ENCODE measurements at places on chromosomes 16 and 17.

DNA sequence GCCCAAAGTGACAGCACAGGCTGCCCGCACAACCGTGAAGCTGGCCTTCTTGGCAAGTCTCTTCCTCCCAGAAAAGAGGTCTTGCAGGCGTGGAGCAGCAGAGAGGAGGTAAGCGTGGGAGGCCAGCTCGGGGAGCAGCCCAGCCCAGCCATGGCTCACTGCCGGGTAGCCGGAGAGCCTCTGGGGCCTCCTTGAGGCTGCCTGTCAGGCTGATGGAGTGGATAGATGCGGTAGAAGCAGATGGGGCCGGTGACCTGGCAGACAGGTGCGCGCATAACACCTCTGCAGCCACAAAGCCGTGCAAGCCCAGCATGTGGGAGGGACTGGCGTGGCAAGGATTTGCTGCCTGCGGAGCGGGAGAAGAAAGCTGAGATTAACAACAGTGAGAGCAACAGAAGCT, 17.1 kb upstream of the DOK4 start:
- no peak for DNase-seq

DNA sequence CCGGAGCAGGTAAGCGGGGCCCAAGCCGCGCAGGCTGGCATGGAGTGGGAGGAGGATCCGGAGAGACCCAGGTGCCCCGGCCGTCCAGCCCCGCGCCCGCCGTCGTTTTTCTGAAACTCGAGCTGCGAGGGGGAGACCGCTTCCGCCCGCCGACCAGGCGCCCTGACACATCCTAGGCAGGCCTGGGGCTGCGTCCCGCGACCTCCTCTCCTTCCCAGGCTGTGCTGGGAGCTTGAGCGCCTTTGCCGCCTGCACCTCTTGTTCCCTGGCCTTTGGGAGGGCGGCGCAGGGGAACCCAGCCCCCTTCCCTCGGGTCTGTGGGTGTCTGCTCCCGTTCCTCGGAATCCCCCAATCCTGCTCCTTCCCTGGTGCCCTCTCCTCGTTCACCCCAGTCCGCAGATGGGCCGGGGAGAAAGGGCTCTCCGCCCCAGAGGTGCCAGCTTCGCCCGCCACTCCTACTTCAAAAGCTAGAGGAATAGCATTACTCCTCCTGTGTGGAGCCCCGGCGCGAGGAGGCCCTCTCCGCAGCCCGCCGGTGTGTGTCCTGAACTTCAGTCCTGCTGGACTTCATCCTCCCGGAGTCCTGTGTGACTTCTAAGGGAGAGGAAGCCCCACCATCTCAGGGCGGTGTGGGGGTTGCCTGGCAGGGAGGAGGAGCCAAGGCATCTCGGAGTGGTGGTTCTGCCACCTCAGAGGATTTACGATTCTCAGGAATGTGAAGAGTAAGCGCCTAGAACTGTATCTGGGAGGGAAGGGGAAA, 1.0 kb downstream of the NHERF1 start:
- DNase-seq, result no peak

- no peak for DNase-seq
Observed at GRCh38 chr16:88524973-88525662, 45.1 kb upstream of the ZC3H18 start.

DNA sequence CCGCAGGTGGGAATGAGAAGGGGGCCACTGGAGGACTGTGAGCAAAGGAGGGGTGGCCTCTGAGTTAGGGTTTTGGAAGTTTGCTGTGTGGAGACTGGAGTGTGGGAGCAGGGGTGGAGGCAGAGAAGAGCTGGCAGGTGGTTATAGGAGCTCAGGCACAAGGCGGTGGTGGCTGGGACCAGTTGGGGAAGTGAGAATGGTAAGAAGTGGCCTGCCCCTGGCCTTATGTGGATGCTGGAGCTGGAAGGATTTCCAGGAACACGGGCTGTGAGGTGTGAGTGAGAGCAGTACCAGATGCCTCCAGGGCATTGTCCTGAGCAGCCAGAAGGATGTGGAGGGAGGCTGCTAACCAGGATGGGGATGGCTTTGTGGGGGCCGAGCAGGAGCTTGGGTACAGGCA, 277.2 kb downstream of the SNX29 start:
- no peak for DNase-seq

- DNase-seq, result no peak
Observed at GRCh38 chr16:12152740-12153139, 176.2 kb downstream of the SNX29 start.

DNA sequence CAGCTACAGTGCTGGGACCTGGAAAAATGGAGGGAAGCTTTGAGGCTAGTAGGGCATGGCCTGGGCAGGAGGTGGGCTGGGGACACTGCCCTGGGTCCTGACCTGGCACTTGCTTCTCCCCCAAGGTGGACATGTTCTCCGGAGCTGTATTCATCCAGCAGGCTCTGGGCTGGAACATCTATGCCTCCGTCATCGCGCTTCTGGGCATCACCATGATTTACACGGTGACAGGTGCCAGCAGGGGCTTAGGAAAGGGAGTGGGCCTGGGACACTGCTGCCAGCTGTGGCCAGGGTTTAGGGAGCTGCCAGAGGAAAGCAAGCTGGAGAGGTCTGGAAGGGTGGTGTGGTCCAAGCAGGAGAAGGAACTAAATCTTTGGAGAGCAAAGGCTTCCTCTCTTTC, 3.1 kb downstream of the SLC5A2 start:
- DNase-seq, result no peak

DNA sequence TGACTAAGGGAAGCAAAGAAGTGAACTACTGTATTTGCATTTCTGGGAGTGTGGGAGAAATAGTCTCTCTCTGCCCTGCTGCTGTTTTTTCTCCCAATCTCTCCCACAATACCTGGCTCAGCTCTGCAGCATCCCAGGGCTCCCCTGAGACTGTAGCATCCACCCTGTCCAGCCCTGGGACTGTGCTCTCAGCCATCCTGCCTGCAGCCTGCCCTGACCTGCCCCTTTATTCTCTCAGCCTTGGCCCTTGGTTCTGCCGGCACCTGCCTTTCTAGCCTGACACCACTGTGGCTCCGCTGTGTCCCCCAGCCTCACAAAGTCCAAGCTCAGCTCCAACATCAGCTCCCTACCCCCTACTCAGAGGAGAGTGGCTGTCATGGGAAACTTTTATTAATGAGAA, 1.9 kb downstream of the PDILT start:
- DNase-seq, result no peak

DNA sequence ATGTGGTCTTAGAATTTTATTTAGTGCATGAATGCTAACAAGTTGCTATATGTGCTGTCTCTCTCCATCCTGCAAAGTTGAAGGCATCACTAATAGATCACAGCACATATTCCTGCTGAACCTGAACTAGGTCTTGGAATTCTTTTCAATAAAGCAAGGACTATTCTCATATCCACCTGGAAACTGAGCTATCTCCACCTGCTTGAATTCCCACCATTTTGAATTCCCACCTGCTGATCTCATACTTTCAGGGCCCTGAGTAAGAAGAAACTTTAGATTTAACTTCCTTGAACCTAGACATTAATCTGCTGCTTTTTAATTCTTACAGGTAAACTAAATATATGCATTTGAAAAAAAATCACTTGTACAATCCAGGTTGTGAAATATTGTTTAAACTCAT, 445.3 kb upstream of the CCL2 start:
- no peak for DNase-seq

DNA sequence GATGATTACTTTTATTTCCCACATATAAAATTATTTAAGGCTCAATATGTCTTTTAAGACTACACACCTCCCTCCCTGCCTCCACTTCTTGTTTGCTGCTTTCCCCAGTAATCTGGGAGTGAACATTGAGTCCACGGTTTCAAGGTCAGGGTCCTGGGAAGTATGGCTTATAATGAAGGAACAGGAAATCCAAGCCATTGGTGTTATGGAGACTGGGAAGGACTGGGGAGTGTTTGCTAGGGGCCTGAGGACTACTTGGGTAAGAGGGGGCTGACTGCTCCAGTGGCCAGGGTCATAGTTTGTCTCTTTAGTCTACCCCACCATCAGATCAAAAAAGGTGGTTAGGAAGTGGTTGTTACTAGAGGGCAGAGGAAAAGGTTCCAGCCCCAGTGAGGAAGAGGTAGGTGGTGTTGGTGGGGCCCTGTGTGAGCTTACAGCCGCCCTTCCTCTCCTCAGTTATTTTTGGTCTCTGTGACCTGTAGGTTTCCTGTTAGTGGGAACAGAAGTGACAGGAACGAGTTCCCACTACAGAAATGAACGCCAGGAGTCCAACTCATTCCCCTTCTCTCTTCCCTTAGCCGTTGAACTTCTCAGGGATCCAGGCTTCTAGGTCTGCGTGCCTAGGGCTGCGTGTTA, 742 bp upstream of the SLC16A13 start:
- DNase-seq, result no peak

DNA sequence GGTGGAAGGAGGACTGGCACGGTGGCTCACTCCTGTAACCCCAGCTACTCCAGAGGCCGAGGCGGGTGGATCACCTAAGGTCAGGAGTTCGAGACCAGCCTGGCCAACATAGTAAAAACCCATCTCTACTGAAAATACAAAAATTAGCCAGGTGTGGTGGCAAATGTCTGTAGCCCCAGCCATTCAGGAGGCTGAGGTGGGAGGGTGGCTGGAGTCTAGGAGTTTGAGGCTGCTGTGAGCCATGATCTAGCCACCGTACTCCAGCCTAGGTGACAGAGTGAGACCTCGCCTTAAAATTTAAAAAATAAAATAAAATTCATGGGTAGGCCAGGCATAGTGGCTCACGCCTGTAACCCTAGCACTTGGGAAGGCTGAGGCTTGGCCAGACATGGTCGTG, 1.2 kb upstream of the RPH3AL start:
- DNase-seq, result no peak

DNA sequence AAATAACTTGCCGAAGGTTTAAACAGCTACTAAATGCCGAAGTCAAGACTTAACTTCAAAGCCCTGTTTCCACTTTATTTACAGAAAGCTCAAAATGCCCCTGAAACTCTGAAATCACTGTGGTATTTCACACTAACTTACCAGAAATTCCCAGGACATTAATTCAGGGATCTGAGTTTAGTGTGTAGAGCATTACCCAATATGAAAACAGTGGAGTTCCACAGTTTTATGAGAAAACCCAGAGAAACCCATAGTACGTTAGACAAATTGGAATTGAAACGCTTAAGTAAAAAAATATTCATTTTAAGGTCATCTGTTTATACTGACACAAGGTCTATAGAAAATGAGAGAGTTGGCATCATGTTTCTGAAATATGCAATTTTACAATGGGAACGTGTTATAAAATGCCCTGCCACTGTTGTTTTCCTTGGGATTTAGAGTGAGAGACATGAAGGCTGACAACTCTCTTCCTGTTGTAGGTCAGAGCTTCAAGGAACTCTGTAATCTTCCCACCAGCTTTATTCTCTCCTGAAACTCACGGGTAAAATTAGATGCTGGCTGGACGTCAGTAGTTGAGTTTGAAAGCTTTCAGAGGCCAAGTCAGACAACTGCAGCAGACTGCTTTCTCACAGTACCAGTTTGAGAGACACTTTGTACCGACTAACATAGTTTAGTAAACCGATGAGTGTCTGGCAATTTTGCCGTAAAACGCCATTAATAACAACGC, 139.4 kb upstream of the TBX2 start:
- DNase-seq, result no peak

GRCh38 chr17:2057175-2057759, 2.4 kb downstream of the HIC1 start:
- DNase-seq, result no peak

DNA sequence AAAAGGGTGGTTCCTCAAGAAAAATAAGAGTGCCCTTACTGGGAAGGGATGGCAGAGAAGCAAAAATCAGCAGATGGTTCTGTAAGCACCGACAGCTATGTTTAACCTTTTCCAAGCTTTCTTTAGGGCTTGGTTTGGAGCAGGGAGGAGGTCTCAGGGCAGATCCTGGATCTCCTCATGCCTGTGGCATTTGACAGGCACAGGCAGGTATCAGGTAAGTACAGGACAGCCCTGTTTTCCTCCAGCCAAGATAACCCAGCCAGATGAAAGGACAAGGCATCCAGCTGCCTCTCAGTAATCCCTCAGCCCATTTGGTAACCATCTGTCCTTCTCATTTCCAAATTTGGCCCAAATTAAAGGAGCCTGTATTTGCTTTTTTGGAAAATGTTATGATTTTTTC, 141.5 kb downstream of the TOX3 start:
- DNase-seq, result no peak

DNA sequence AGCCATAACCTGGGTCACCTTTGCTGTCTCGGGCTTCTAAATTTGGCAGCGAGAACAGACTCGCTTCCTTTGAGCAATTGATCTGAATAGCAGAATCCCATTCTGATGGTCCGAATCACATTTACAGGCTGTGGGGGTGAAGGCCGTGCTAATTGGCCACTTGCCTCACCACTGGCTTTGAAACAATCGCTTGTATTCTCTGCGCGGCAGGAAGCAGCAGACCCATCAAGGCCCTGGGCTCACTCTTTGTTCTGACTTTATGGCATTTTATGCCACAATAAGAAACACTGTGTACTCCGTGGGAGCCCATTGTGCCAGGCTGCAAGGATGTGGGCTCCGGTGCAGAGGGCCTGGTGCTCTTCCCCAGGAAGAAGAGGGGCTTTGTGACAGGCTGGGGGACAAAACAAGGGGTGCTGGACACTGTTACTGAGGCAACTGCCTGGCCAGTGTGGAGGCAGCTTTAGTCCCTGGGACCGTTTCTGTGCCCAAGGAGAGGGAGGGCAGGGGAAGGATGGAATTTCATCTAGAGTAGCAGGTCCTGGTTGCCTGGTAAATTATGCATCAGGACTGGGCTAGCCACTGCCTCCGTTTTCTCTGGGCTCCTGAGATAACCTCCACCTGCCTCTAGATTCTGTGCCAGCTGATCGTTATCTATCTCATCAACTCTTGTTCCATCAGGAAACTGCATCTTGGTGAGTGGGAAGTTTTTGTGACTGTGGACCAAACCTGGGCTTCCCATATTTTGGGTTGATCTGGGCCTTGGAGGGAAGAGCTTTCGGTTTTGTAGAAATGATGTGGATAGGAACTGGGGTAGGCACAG, 78.5 kb downstream of the MRC2 start:
- no peak for DNase-seq

GRCh38 chr17:21286066-21286770, 1.7 kb downstream of the MAP2K3 start:
- DNase-seq, result no peak

DNA sequence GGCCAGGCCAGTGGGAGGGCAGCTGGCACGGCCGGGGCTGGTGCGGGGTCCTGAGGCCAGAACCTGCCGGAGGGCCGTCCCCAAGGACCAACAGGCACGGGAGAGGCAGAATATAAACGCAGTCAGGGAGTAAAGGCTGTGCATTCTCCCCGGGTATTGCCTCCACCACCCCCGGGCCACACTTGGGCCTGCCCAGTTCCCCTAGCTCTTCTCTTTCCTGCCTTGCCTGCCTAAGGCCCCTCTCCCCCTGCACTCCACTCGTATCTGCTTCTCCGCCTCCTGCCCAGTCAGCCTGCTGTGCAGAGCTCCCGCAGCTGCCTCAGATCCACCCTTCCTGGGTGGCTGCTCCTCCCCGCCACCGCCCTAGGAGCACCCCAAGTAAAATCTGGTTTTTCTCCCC, 5.0 kb upstream of the RPH3AL start:
- no peak for DNase-seq

DNA sequence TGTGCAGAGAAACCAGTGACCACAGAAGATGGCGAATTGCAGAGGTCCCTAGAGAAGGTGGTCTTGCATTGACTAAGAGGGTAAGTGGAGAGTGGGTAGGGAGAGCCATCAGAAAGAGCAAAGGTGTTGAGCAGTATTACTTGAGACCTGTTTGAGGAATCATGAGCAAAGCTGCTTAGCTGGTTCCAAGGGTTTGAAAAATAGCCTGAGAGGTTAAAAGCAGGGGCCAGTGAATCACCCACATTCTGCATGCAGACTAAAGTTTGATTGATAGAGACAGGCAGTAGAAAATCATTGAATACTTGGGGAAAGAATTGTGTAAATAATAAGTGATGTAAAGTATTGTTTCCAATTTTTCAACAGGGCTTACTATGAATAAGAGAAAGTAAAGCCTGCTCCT, 34.0 kb upstream of the KCNJ16 start:
- DNase-seq, result no peak

Measured in activated T-helper 1 cell treated with anti-CD3 and anti-CD28 coated beads, Interleukin-2, amount 50 U/mL, for 16 hours (primary cell).